HuH-7 (cell line): ENCODE measurements at places on chromosomes 12 and 14.
A peak's percentile ranks its signal among the peaks of the same experiment; 100 is the strongest.

- DNase-seq, result no peak
These were observed 9.2 kb downstream of the ATF7 start for GRCh38 chr12:53616950-53617349.

DNA sequence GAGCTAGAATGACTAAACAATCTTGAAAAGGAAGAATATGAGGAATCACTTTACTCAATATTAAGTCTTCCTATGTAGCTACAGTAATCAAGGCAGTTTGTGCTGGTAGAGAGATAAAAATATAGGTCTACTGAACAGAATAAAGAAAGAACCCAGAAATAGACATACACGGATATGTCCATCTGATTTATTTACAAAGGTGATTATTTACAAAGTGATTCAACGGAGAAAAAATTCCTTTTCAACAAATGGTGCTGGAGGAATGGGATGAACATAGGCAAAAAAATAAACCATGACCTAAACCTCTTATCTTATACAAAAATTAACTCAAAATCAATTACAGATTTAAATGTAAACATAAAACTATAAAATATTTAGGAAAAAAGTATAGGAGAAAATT lies 36.6 kb downstream of the TAOK3 start:
- no peak for DNase-seq

GRCh38 chr12:47900131-47901062 lies 4.4 kb downstream of the VDR start:
- DNase-seq, result peak; percentile 93

GRCh38 chr12:10015450-10015849 lies 5.0 kb downstream of the CLEC12B start:
- DNase-seq, result no peak

DNA sequence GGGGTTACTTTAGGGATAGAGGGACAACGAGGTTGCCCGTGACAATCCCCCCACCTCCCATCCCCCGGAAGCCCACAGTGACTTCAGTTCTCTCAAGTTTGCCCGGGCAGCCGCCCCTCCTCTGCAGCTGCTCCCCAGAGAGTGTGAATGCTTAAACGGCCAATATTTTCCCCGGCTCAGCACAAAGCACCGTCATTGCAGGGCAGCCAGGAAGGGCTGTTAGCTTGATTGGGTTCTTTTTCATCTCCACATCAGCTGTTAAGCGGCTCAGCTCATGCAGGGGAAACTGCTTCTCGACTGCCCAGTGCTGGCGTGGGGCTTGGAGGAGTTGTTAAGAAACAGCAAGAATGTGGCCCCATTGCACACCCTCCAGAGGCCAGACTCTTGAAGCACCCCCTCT lies 120.5 kb upstream of the NCOR2 start:
- DNase-seq, result no peak

- DNase-seq, result no peak
These were observed 38.2 kb upstream of the GNPNAT1 start for GRCh38 chr14:52829527-52830185.

DNA sequence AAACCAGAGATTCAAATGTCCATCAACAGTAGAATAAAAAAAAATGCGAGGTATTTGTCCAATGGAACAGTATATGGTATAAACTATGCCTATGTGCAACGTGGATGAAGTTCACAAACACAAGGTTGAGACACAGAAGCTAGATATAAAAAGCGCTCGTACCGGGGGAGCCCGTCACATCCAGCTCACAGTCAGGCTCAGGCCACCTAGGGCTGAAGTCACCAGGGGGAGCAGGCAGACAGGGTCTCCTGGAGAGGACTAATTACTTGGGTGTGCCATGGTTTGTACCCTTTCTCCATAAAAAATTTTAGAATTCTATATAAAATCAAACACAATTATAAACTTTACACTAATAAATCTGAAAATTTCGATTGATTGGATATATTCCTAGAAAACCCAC lies 13.6 kb downstream of the AHNAK2 start:
- no peak for DNase-seq

- no peak for DNase-seq
These were observed 84.6 kb upstream of the CCDC196 start for GRCh38 chr14:66401449-66402095.

DNA sequence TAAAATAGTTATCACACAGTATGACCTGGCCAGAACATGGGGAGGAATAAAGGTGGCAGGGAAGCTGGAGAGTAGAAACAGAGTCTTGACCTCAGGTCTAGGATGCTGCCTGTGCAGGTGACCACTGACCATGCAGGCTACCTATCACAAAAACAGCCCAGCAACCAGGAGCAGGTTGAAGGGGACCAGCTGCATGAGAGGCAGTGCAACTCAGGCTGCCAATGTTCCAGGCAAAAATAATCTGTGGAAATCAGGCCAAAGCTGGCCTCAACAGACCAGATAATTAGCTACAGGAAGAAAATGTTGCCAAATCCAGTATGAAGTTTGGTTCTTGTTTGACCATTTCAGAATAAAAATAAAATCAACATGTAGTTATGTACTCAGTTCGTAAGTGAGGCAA lies 72.6 kb downstream of the PDE6H start:
- DNase-seq, result no peak

- no peak for DNase-seq
These were observed 2.4 kb downstream of the WASHC3 start for GRCh38 chr12:102059343-102059742.

DNA sequence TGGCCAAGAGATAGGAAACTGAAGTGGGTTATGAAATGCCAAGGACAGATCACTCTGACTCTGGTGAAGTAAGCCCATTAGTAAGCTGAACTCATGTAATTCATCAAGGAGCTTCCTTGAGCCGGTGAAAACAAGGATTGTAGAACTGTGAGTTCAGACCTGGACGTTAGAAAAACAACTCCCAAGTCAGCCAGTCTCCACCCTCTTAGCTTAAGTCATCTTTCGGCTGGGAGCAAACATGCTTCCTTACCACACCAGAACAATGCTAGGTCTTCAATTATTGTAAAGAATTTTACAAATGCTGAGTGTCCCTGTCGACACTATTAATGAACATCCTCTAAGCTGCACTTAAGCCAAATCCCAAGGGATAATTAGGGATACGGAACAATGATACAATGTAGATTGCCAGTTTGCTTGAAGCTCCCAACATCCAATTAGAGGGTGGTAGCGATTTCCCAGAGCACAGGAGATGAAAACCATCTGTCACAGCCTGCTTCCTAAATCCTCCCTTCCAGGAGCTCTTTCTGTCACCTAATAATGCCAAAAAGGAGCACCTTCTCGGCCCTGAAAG lies 45.7 kb upstream of the VASH1 start:
- no peak for DNase-seq

- DNase-seq, result no peak
These were observed 46.5 kb downstream of the ST8SIA1 start for GRCh38 chr12:22287776-22288621.

GRCh38 chr12:64636856-64637255 lies 26.6 kb downstream of the RASSF3 start:
- no peak for DNase-seq

- no peak for DNase-seq
These were observed 7.8 kb downstream of the RPL36AL start for GRCh38 chr14:49612671-49613070.

- DNase-seq, result no peak
These were observed 70.2 kb upstream of the NCOR2 start for GRCh38 chr12:124637581-124637981.

GRCh38 chr12:93430280-93430679 lies 11.5 kb downstream of the UBE2N start:
- no peak for DNase-seq

GRCh38 chr12:53811606-53812005 lies 59.8 kb upstream of the CISTR start:
- no peak for DNase-seq

- no peak for DNase-seq
These were observed 184.0 kb downstream of the AACS start for GRCh38 chr12:125249066-125249824.

- DNase-seq, result no peak
These were observed 60.8 kb upstream of the CCDC196 start for GRCh38 chr14:66425402-66425801.

GRCh38 chr12:27822076-27822712 lies 42.2 kb upstream of the MANSC4 start:
- DNase-seq, result no peak

DNA sequence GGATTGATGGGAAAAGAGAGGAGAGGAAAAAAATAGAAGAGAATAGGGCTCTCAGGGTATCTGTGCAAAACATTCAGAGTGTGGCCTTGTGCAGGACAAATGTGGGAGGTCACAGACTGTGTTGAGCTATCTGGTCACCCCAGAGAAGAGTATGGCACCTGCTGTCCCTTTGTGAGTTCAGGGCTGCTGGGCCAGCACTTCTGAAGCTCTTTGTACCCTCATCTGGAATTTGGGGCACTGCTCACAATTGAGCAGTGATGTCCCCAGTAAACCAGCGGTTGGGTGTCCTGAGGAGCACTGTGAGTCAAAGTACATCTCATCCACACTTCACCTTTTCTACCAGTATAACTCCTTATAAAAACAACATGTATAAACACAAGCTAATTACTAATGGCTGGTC lies 2.6 kb upstream of the KRT81 start:
- no peak for DNase-seq

GRCh38 chr12:59067083-59067482 lies 146.8 kb upstream of the LRIG3 start:
- no peak for DNase-seq

DNA sequence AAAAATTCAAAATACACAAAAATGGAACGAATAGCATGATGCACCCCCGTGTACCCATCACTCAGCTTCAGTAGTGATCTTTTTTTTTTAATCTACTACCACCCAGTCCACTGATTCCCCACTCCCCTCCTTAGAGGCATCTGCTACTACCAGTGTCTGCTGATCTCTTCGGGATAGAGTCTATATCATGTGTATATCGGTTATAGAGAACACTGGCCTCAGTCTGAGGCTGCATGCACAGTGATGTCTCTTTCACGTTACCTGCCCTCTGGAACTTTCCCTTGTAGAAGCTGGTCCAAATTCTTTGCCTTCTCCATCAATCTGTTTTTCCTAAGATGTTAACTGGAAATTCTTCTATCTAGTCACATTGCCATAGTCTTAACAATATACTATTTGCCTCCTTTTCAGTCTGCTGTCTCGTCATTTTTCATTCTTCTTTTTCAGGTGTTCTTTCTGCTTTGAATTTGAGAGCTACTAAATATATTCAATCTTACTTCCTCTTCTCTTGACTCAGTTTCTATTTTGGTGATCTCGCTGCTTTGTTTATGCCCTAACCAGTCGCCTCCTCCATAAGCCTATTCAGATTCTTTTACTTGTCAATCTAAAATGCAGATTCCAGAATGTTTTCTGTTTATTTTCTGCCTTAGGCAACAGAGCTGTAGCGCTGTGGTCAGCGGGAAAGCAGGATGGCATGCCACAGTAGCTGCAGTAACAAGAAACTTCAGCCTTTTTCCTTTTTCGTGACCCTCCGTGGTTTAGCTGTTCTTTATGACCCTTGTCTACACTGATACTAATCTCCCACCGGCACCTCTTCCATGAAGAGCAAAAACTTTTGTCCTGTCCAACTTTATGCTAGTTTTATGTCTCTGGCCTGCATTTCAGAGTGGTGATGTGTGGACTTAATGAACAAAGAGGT lies 67.0 kb downstream of the FBXW8 start:
- no peak for DNase-seq

DNA sequence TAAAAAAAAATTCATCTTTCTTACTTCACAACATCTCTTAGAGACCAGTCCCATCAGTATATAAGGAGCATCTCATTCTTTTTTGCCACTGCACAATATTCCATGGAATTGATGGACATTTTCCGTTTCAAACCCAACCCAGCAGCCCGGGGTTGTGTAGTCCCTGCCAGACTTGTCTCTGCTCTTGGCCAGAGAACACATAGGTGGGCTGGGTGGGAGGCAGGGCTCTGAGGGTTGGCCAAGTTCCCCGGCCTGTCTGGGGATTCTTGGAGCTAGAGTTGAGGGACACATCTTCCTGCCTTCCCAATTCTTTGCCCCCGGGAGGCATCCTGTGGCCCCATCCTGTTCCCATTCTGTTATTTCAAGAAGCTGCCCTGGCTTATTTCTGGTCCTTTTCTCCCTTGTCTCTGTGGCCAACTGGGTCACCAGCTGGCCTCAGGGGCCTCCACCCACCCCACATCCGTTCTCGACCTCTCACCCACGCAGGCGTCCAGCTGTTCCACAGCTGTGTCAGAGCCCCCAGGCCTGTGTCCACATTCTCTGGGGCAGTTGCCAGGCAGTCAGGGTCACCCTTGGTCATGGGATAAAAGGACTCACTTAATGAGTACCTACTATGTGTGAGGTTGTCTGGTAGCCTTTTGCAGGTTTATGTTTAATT lies 52.0 kb upstream of the CCDC63 start:
- no peak for DNase-seq

DNA sequence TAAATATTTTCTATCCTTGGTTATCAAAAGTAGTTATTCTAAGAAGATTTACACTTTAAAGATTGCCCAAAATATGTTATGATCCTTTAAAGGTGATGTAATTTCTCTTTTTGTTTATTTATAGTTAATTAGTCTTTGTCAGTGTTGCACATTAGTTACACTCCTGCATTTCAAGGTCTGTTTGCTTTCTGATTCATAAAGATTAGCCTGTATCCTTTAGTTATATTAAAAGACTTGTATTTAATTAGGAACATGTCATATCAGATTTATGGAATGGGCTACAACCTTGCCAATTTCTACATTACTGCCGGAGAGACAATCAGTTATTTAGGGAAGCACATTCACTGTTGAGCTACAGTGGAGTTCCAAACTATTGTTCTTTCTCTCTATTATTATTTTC lies 3.5 kb downstream of the EPYC start:
- no peak for DNase-seq

GRCh38 chr14:57526942-57527341 lies 33.3 kb upstream of the CCDC198 start:
- no peak for DNase-seq

DNA sequence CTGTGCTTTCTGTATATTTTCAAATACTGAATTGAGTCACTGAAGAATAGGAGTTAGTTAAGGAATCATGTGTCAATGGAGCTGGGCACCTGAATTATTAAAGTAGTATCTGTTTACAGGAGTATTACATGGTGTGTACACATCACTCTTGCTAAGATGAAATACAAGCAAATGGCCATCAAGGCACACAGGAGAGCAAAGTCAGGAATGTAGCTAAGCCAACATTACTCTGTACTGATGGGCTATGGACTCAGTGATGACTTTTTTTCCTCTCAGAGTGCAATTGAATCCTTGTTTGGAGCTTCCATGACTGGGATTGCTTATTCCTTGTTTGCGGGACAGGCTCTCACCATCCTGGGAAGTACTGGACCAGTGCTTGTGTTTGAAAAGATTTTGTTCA lies 45.5 kb downstream of the SLC4A8 start:
- no peak for DNase-seq

DNA sequence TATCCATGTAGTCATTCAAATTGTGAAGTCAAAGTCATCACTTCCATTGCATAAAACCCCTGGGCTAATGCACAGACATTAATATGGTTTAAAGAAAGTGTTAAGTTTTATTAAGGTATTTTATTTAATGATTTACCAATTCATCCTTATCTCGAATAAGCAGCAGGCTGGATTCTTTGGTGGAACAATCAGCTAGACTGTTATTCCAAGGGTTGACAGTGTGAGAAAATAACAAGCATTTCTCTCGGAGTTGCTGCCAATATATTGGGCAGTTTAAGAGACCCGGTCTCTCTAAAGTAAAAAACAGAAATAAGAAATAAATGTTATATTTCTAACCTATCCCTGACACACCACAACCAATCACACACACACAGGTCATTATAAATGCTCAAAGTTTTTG lies 9.4 kb downstream of the KLRB1 start:
- DNase-seq, result no peak
